ENCODE measurements at places on chromosomes 2 and 18.

DNA sequence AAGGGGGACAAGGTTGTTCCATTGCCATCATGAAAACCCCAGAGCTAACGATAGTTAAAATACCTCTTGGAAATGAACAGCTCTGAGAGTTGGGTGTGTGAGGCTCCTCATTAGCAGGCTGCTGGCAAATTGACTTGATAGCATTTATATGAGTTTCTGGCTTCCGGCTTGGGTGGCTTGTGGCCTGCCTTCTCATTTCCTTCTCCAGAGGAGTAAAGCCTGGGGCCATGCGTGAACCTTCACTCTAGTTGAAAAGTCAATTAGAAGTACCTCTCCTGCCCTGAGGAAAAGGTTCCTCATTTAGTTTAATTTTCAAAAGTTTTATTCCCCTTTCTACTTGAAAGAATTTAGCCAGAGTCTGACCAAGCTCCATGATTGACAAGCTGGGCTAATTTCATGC, 67.1 kb downstream of the MGAT5 start:
- DNase-seq = no peak

DNA sequence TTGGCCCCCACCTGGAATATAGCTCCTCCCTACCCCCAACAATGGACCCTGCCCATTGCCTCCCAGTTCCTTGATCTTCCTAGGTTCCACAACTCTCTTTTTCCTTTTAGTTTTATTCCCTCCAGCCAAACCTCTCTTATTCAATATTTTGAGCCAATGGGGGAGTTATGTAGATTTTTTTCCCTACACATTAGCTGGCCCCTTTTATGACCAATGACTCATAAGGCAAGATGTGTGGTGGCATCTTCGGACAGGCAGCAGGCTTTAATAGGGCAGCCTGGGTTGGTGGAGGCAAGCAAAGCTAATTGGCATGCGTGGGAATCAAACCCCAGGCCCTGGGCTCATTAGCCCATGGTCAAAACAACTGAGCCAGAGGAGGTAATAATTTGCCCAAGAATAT, 9.2 kb downstream of the GRP start:
- no peak for DNase-seq

- DNase-seq = no peak
These were observed 7.1 kb downstream of the MREG start for GRCh38 chr2:216006164-216006663.

DNA sequence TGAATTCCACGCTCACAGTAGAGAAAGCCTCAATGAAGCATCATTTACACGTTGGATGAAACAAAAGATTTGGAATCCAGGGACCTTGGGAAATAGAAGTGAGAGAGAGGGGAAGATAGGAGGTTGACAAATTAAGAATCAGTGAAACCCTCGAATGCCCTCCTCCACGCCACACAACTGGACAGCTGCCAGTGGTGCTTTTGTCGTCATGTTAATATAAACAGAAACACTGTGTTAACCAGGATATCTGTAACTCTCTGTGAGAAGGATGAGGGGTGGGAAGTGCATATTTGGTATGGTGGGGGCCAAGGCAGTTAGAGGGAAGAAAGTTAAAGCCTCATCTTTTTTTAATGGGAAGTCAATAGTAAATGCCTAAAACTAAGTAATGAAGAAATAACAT, 108.7 kb downstream of the GFPT1 start:
- no peak for DNase-seq

DNA sequence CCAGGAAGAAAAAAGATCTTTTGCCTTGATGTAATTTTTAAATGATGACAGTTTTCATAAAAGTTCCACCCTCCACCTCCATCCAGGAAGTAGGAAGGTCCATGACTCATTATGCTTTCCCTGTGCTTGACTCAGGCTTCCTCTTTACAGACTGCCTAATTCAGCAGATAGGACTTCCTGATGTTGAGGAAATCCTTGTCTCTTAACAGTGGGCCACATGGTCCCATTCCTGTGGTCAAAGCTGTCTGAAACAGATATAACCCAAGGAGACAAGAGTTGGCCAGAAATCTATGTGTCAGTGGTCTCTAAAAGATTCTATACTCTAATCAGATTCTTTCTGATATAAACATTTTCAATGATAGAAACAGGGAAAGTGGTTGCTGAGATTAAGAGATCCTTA, 119.1 kb downstream of the BAZ2B start:
- peak; percentile 86 for DNase-seq

- peak; percentile 27 for DNase-seq
These were observed 112.2 kb upstream of the SESTD1 start for GRCh38 chr2:179376881-179377280.

DNA sequence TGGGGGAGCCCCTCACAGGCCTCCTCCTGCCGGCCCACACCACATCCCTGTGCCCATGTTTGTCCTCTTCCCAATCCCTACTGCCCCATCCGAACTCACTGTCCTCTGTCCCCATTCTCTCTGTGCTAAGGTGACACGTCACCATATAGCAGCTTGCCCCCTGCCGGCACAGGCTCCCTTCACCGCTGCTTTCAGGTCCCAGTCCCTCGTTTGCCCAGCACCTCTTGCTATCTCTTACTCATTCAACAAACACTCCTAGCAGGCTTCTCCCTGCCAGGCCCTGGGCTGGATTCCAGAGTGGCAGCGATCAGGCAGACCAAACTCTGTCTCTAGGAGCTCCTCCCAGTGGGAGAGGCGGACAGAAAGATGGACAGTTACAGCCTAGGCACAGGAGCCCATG, 74.3 kb downstream of the TFCP2L1 start:
- DNase-seq = no peak

DNA sequence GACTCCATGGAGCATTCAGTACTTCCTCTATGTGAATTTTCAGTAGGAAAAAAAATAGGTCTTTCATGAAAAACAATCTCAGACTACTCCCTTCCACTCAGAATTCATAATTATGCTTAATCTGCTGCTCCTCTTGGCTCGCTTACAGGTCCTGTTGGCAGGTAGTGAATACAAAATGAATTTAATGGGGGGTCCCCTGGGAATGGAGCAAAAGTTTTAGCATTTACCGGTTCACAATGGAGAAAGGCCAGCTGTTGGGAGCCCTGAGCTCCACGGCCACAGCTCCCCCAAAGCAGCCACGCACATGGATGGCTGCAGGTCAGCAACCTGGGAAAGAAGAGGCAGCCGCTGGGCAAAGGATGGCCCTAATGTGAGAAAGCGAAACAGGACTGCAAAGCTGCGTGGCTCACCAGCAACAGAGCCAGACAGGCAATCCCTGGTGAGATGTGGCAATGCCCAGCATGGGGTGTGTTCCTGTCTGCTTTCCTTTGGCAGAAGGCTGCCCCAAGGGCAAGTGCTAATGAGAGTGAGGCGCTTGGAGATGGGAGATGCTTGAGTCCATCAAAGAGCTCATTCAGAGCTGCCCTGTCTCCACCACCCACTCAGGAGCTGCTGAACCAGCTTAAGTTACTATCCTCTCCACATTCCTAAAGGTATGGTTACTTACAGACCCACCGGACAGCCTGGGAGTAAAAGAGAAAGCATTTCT, 447.4 kb downstream of the EPHA4 start:
- DNase-seq = no peak

- DNase-seq = no peak
These were observed 714.6 kb downstream of the MBD2 start for GRCh38 chr18:53509886-53510285.

DNA sequence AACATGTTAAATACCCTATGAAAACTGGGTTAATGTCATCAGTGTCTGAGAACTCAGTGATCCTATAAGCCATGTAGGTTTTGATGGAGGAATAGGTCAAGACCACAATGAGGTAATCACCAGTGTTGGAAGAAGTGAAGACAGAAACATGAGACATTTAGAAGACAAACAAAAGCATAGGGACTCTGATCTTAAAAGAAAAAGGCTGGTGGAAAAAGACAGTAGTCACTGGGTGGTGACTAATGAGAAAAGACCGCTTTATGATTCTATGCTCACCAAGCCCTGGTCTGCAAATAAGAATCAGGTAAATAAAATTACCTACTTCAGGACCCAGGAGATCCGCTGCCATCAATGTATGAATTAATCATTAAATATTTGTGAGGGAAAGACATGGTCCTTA, 271.9 kb downstream of the GPD2 start:
- no peak for DNase-seq

DNA sequence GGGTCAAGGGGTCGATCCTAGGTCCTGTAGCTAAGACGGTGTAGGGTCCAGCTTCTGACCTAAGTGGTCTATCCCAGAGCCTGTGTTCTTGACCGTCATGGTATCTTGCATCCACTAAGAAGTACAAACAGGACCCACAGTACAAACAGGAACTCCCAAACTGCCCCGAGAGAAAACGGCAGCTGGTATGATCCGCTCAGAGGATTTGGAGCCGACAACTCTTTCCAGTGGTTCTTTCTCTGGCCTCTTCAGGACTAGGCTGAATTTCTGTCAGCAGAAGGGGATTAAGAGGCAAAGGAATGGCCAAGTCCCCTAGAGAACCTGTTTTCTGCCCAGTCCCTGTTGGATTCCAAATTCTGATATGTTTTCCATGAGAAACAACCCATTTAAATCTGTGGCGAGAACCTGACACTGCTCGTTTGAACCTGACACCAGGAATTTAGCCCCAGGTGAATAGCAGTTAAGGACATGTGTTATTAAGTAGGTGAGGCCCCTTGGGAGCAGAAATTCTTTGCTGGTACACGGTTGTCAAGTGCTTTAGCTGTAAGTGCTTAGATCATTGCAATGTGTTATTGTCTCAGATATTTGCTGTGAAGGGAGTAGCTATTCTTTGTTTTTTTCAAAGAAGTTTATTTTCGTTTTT, 50.5 kb upstream of the TXNDC2 start:
- no peak for DNase-seq

DNA sequence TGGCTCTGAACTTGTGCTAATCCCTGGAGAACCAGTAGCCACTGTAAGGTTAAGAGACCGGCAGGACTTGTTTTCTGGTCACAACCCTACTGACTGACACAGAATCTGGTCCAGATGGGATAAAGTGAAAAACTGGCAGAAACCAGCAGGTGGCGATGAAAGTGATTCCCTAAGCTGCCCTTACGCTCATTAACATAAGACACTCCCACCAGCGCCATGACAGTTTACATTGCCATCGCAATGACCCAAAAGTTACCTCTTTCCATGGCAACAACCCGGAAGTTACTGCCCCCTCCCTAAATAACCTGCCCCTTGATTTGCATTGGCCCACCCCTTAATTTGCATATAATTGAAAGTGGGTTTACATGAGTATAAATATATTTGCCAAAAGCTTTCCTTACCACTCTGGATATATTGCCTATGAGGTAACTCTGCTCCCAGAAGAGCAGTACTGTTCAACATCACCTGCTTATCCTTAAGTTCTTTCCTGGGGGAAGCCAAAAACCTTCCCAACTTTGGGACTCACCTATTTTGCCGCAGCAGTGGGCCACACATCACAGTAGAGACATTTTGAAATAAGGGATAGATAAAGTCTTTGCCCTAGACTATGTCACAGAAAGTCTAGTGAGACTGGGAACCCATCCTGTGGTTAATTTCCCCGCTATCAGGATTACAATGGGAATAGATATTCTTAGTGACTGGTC, 35.8 kb upstream of the AFF3 start:
- peak; percentile 34 for DNase-seq
